Stimulated activated CD8-positive, alpha-beta memory T cell treated with anti-CD3 and anti-CD28 coated beads, Interleukin-7, amount 100 ng/mL, for 1 hour (primary cell): ENCODE measurements at places on chromosomes 2 and 18.
A peak's percentile ranks its signal among the peaks of the same experiment; 100 is the strongest.

GRCh38 chr2:133844214-133844892, 276.1 kb upstream of the NCKAP5 start:
- peak; percentile 11 for DNase-seq

DNA sequence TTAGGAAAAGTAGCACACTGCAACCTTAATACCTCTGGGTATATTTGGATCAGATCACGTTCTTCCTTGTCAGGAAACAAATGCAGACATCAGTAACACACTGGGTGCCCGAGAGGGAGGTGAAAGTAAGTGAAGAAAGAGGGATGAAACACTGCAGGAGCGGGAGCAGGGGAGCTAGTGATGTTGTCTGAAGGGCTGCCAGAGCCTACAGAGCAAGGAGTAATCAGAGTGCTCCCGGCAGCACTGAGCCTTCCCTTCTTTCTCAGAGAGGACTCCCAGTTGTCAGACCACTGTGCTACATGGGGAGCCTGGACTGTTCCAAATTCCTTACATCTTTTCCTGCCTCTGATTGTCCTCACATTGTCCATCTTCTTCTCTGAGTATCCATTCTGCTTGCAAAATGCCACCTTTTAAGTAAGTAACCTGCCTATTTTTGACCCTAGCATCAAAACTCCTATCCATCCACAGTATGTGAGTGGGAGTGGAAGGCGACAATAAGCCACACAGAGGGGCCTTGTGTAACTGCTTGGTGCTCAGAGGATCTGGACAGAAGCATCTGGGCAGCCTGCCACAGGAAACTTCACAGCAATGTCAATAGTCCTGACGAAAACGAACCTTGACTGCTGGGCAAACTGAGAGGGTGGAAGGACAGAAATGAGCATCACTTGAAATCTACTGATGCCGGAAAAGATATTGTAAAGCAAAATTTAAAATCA, 10.8 kb upstream of the NAB1 start:
- no peak for DNase-seq

DNA sequence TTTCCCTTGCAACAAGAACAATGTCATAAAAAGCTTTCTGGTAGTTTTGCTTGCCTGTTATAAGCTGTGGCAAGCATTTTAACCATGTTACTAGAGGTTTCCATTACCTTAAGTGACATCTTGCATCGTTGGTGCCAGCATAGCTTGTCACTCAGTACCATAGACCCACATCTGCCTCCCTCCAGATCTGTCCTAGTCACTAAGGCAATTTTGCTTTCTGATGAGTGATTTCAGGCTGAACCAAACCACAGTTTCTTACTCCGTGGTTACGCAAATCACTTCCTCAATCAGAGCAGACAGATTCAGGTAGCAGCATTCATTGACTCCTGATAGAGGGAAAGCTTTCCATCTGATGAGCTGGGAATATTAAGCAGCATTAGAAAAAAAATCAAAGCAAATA, 1057.5 kb upstream of the FAM98A start:
- DNase-seq = no peak

GRCh38 chr2:66895206-66895605, 460.3 kb downstream of the MEIS1 start:
- DNase-seq = no peak

GRCh38 chr2:71558300-71559051, 105.1 kb downstream of the DYSF start:
- DNase-seq = no peak

GRCh38 chr2:19580264-19580663, 221.8 kb upstream of the OSR1 start:
- DNase-seq = no peak

- DNase-seq = no peak
These were observed 90.4 kb downstream of the MBD2 start for GRCh38 chr18:54134053-54134452.

DNA sequence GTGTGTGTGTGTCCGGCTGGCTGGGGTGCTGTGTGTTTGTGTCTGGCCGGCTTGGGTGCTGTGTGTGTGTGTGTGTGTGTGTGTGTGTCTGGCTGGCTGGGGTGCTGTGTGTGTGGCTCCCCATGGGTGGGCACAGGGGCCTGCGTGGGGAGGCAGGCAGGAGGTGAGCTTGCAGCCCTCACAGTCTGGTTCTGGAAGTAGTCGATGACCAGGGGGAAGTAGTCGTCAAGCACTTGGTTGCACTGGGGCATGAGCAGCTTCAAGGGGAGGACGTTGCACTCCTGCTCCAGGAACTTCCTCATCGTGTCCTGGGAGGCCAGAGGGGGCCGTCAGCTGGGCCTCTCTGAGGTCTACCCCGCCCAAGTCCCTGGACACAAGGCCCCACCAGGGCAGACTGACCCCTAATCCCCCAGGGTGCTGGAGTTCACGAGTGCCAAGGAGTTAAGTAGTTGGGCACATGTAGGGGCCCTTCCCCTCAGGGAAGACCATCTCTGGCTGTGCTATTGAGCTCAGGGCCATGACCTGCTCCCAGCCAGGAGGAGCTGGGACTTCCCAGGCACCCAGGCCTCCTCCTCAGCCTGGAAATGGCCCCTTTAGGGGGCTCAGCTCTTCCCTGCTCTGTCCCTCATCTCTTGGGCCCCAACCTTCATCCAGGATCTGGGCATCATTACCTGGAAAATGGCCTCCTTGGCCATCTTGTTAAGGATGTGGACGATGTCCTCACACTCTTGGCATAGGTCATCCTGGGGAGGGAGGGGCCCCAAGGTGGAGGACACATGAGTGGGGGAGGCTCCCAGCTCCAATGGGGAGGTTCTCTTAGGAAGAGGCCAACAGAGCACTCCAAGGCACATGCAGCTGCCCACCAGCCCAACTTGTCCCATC, 1.3 kb downstream of the SFTPB start:
- DNase-seq = no peak

- DNase-seq = no peak
These were observed 105.9 kb upstream of the STPG4 start for GRCh38 chr2:47260971-47261370.

- DNase-seq = no peak
These were observed 118.7 kb upstream of the KCTD1 start for GRCh38 chr18:26667046-26667445.

DNA sequence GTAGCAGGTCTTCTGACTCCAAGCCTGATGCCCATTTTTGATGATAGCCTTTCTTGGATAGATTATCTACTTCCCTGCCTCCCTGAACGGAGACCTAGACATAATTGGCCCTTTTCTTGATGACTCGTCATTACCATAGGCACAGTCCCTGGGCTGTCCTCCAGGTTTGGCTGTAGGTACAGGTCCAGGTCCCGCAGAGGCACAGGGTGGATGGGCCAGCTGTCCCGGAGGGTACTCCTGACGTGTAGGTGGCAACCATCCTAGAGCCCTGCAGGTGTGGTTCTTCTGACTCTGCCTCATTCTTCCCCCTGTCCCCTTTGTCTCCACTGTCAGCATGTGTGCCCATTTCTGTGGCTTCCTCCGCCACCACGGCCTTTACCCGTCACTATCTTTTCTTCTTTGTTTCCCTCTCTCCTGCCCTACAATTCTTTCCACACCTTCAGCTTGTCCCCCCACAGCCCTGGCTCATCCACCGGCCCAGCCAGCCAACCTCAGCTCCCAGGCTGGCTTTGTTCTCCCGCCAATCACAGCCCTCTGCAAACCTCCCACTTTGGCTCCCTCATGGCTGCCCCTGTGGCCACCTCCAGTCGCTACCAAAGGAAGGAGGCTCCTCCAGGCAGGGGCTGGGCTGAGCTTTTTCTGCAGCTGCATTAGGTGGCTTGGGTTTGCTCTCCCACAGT, 102.8 kb downstream of the SMAD7 start:
- no peak for DNase-seq

- peak; percentile 23 for DNase-seq
These were observed 223.7 kb downstream of the CYP26B1 start for GRCh38 chr2:71923887-71924533.

DNA sequence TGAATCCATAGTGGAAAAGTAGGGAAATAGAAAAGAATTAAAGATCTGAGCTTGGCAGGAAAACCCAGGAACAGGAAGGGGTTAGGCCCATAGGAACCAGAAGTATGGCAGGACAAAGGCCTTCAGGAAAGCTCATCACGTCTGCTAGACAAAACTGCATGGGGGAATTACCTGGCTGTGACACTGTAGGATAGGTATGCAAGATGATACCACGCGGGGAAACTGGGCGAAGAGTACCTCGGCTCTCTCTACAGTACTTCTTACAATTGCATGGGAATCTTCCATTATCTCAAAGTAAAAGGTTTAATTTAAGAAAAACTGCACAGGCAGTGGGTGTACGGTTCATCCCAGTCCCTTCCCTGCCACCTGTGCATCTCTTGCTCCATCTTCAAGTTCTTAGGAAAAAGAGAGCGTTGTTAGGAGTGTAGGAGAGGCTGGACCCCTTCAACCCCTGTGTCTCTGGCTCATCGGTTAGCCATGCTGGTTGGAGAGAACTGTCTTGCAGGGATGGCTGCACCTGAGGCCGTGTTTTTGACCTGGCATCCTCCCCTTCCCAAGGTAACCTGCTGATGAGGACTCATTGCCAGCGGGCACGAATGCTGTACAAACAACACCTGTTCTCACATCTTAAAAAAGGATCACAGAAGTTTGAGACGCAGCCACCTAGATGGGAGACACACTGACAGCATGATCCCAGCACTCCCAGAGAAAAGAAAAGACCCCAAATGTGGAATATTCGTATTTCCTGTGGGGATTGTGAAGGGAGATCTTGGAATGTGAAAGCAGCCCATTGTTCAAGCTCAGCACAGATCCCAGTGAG, 120.5 kb upstream of the COPS8 start:
- DNase-seq = no peak

GRCh38 chr2:45888167-45888566, 236.7 kb downstream of the PRKCE start:
- DNase-seq = no peak

DNA sequence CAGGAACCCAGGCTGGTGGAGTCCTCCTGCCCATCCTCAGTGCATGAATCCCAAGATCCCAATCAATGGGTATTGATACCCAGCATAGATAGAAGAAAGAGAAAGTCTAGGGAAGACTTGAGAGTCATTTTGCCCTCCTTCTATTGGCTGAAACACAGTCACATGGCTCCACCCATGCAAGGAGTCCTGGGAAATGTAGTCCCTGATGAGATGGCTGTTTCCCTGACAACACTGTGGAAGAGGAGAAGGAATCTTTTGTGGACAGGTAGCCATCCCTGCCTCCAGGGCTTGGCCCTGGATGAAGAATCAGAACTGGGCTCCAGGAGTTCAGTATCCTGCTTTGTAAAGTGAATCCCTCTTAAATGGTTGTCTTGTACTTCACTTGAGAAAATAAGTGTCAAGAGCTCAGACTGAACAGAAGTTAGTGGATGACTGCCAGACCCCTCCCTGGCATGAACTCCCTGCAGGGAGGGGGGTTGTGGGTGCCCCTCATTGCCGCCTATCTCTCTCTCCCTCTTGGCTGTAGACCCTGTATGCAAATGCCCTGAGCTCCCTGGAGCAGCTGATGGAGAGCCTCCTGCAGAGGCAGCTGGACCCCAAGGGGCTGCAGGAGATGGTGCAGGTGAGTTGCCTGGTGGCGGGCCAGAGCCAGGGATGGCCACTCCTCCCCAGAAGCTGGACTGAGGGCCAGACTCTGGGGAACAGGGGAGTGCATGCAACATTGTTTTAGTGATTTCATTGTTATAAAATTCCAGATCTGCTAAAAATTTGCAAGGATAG, 36.1 kb downstream of the MROH2A start:
- DNase-seq = no peak

GRCh38 chr2:72581560-72582181, 244.2 kb downstream of the EXOC6B start:
- no peak for DNase-seq

GRCh38 chr18:37419315-37419714, 146.3 kb downstream of the CELF4 start:
- DNase-seq = no peak

- DNase-seq = no peak
These were observed 256.6 kb upstream of the CTAGE1 start for GRCh38 chr18:22674272-22674671.

- no peak for DNase-seq
These were observed 55.0 kb downstream of the PMAIP1 start for GRCh38 chr18:59954755-59955156.

GRCh38 chr2:135874777-135875365, 1.4 kb downstream of the MCM6 start:
- DNase-seq = no peak

DNA sequence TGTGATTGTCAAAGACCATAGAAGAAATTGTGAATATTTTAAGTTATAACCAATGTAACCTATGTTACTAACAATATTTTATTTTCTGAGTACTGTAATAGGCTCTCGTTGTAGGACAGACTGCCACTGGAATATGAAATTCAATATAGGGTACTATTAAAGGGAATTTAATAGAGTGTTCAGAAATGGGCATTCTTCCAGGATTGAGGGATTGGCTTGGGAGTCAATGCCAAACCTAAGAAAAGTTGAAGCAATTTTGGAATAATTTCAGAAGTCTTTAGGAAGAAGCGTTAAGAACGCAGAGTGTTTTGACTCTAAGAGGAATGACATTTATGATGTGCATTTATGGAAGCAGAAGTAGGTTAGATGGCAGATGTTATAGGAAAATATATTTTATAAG, 79.0 kb downstream of the ACVR2A start:
- DNase-seq = no peak

- no peak for DNase-seq
These were observed 127.7 kb downstream of the RHBDD1 start for GRCh38 chr2:226963528-226963927.

DNA sequence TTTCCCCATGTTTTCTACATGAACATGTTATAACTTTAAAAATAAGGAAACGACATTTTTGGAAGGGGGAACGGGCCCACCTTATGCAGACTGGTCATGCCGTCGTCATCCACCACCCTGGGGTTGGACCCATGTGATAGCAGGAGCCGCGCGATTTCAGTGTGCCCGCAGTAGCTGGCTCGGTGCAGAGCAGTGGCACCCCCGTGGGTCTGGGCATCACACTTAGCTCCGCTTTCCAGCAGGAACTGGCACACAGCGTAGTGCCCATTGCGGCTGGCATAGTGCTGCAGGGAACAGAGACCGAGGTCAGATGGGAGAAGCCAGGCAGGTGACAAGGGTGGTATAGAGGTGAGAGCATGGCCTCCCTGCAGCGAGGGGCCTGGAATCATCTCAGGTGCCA, 4.5 kb downstream of the ANKRD39 start:
- DNase-seq = no peak

DNA sequence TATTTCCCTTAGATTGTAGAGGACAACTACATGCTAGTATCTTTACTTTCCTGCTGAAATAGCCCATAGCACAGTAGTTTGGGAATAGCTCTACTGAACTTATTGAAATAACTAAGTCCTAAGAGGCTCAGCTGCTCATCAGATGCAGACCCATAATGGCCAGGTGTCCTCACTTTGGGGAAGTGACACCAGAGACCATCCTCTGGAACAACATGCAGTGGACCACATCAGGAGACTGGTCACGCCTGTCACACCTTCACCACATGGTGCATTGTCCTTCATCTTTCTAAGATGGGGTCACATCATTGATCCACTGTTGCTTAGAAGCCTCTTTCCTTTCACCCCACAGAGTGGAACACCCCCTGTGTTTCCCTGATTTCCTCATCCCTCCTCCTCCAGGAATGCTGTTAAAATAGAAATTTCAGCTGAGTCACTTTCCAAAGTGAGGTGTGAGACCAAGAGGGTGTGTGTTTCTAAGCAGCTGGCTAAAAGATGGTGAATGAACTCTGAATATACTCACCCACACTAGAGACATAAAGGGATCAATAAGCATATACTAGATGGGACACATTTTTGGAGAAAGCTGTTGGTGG, 215.2 kb upstream of the LRRTM1 start:
- no peak for DNase-seq

- DNase-seq = no peak
These were observed 23.1 kb downstream of the CYP27C1 start for GRCh38 chr2:127196998-127197397.

- DNase-seq = no peak
These were observed 110.7 kb downstream of the INO80D start for GRCh38 chr2:205975082-205975949.
